ENCODE measurements at places on chromosomes 4 and X.

- DNase-seq: no peak
These were observed 56.0 kb downstream of the GLUD2 start for GRCh38 chrX:121103381-121103780.

DNA sequence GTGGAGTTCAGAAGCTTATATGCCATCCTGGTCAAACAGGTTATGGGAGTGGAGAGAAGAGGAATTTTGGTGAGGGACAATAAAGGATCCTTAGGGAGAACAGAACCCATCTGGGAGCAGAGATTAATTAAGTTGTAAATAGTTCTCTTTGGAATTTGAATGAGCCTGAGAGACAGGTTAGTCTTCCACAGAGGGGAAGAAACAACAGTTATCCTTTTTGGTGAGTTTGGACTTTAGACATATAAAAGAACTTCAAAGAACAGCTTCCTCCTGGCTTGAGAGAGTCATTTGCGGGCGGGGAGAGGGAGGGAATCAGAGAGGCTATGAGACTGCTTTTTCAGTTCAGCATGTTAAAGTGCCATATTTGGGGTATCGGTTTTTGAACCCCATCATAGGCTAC is 793.3 kb upstream of the MAGEB2 start:
- DNase-seq: no peak

DNA sequence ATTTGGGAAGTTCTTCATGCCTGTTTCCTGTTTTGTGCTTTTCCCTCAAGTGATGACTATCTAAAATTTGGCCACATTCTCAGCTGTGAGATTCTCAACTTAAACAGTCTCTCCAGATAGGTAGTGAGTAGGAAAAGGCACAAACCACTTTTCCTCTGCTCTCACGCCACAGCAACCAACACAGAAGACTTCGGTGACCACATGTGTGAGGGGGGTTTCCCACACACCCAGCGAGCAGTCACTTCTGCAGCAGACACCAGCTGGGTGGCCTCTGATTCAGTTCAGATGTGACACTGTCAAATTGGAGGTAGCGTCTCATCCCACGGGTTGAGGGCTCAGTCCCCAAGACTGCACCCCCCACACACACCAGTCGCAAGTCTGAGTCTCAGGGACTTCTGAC is 25.1 kb upstream of the CLDN34 start:
- no peak for DNase-seq

DNA sequence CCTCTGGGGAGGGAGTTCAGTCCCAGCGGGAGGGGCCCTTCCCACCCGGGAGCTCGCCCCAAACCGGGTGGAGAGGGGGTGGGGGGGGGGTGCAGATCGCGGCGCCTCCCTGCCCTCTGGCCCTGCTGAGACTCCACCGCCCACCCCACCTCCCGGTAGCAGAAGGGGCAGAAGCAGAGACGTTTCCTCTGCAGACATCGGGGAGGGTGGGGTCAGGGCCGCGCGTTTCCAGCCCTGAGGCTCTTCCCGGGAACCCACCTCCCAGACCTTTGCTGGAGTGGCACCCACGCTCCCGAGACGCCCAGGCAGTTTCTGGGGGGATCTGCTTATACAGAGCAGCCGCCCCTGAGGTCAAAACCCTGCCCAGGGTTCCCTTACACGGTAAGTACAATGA is 30.2 kb downstream of the CPLX1 start:
- DNase-seq: no peak

- no peak for DNase-seq
These were observed 34.2 kb downstream of the COX7B2 start for GRCh38 chr4:46874811-46875210.

GRCh38 chr4:74451214-74451661 is 6.3 kb downstream of the AREG start:
- DNase-seq: no peak

- no peak for DNase-seq
These were observed 1009.6 kb upstream of the PCDH7 start for GRCh38 chr4:29710519-29710918.

DNA sequence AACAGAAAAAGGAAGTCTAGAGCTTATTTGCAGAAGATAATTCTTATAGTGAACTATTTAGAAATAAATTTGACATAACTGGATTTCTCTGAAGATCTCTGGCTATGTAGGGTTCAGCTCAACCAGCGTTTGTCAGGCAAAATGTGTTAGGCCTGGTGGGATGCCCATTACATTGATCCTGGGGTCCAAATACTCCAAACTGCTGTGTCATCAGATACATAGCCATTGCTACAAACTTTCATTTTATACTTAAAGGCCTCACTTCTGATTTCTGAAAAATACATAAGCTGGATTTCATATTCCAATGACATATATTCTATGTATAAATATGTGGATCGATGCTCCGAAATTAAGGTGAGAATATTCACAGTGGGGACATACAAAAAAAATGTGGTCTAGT is 1958.9 kb upstream of the TENM3 start:
- DNase-seq: no peak

- DNase-seq: no peak
These were observed 28.4 kb upstream of the SLC10A7 start for GRCh38 chr4:146550161-146550560.

DNA sequence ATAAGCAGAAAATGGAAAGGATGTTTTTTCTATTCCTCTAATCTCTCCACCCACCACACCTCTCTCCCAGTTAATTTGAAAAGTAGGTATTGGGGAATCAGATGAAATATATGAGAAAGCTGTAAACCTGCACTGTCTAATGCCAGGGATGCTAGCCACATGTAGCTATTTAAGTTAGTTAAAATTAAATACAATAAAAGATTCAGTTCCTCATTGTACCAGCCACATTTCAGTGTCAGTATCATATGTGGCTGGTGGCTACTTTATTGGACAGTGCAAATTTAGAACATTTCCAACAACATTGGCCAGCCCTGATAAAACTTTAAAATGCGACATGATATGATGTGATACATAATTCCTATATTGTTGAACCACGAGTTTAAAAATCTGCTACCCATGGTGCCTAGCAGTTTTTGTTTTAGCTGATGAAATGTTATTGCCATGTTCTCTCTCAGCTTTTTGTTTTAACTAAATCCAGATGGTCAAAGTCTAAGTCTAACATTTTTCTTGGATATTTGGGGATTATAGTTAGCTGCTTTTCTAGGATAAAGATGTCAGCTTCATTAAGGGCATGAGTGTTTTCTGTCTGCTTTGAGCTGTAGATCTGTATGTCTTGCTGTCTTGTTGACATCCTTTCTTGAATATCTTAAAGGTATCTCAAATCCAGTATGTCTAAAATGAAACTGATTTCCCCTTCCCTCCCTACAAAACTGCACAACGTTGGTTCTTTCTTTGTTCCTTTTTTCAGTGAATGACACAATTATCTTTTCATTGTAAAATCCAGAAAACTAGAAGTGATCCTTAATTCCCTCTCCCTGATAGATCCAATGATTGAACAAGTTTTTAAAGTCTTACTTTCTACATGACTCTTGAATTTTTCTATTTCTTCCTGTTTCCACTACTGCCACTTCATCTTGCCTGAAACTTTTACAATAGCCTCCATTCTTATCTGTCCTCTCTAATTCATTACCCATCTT is 6.2 kb downstream of the ARFIP1 start:
- DNase-seq: no peak

DNA sequence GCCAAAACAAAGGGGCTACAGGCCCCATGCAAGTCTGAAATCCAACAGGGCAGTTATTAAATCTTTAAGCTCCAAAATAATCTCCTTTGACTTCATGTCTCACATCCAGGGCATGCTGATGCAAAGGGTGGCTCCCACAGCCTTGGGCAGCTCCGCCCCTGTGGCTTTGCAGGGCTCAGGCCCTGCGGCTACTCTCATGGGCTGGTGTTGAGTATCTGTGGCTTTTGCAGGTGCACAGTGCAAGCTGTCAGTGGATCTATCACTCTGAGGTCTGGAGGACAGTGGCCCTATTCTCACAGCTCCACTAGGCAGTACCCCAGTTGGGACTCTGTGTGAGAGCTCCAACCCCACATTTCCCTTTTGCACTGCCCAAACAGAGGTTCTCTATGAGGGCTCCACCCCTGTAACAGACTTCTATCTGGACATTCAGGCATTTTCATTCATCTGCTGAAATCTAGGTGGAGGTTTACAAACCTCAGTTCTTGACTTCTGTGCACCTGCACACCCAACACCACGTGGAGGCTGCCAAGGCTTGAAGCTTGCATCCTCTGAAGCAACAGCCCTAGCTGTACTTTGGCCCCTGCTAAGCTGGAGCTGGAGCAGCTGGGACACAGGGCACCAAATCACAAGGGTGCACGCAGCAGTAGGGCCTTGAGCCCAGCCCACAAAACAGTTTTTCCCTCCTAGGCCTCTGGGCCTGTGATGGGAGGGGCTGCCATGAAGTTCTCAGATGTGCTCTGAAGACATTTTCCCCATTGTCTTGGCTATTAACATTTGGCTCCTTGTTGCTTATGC is 154.8 kb upstream of the PDE5A start:
- no peak for DNase-seq
